ENCODE measurements at places on chromosomes 12 and 14. TPM values are rescaled to one million over a fixed set of nuclear protein-coding genes. Genes with fewer than 3 reads are reported as not detected.

- DNase-seq, result no peak
Observed at GRCh38 chr12:79929065-79929464, 5.8 kb downstream of the PPP1R12A start.

DNA sequence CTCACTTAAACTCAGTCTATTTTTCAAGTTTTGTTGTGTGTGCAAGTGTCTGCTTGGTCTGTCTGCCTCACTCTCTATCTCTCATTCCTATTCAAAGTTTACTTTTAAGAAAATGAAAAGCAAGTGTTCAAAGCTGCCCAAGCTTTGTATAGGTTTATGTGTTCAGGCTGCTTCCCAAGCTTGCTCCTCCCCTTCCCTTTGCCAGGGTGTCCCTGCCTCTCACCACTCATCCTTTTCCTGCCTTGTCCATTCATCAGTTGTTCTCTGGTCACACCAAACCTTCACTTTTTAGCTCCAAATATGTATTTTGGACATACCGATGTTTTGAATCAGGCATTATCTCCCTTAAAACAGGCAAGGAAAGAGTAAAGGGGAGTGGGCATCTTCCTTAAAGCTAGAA lies 41.3 kb downstream of the STK38L start:
- DNase-seq, result no peak

- DNase-seq, result no peak
Observed at GRCh38 chr12:121532503-121533393, 48.1 kb downstream of the KDM2B start.

DNA sequence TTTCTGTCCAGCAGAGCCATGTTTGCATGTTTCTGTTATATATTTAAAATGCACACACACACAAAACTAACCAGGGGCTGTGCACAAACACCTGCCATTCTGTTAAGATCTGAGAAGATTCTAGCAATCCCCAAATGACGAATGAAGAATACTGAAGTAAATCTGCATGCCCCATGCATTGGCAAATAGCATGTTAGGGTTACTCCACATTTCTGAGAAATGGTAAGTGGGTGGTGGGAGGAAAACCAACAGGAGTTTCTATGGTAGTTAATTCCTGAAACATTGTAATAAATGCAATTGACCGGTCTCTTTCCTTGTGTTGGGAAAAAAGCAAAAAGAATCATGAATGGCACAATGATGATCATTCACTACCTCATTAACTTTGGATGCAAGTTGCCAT lies 318.0 kb downstream of the BCAT1 start:
- no peak for DNase-seq

DNA sequence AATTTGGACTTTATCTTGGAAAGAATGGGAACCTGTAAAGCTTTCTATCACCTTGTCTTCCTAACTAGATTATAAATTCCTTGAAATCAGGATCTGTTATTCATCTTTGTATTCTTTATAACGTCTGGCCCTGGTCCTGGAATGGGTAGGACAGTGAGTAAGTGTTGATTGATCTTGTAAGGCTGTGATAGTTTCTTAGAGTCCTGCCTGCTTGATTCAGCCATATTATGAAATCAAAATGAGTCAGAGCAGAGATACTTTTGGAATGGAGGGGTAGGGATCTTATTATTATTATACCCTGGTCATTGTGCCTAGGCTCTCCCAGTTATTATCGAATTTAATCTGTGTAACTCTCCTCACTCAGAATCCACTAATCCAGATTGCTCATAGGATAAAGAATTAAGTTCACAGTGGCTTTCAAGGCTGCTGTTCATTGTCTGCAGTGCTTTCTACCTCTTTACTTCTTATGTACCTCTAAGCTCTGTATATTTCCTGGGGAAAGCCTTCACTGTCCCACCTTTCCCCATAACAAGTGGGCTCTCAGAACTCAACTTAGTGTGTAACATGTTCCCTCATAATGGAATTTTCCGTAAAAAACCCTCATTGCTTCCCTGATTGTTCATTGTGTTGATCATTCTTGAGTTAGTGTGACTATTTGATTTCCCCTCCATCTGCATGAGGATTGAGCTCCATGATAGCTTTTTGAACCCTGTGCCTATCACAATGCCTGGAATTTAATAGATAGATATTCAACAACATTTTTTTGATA lies 93.3 kb downstream of the DAAM1 start:
- DNase-seq, result no peak

The ABHD12B gene
- total RNA-seq, result not detected

The KRT78 gene
- not detected for total RNA-seq

The PPP4R4 gene
- 1.4 TPM for total RNA-seq

The RAPGEF3 gene
- 0.54 TPM for total RNA-seq
